Smooth muscle cell of the pulmonary artery (primary cell): ENCODE measurements at places on chromosomes 3 and 15. TPM values are rescaled to one million over a fixed set of nuclear protein-coding genes. Genes with fewer than 3 reads are reported as not detected.

The LDHAL6B gene
- total RNA-seq, result not detected in 2 replicates

The STRIT1 gene
- total RNA-seq, result not detected in 2 replicates

The TEX55 gene
- not detected in 2 replicates for total RNA-seq

The CLSTN2 gene
- 0.33 and 1.6 TPM in 2 replicates for total RNA-seq

The MUC13 gene
- under 0.01 and 0.10 TPM in 2 replicates for total RNA-seq

The CCR3 gene
- total RNA-seq, result not detected in 2 replicates

The ATR gene
- total RNA-seq, result 24.7 and 25.0 TPM in 2 replicates

The TMEM207 gene
- not detected in 2 replicates for total RNA-seq

The SMAD6 gene
- total RNA-seq, result 20.8 and 27.9 TPM in 2 replicates

The ACTC1 gene
- 0.23 TPM in 1 of 2 replicates, not detected in the other for total RNA-seq

The ARL6IP5 gene
- 126 and 151 TPM in 2 replicates for total RNA-seq

The TGM5 gene
- total RNA-seq, result 0.26 TPM in 1 of 2 replicates, not detected in the other

The RPL39L gene
- 9.4 and 13.8 TPM in 2 replicates for total RNA-seq

The ADCY5 gene
- 0.13 and 0.91 TPM in 2 replicates for total RNA-seq

The NR2F2 gene
- 23.4 and 62.9 TPM in 2 replicates for total RNA-seq

The KCNAB1 gene
- 2.0 and 35.6 TPM in 2 replicates for total RNA-seq

The ANKRD34C gene
- not detected in 2 replicates for total RNA-seq

The CELF6 gene
- 0.07 and 0.23 TPM in 2 replicates for total RNA-seq
